ENCODE measurements at places on chromosomes 12 and 14.

- no peak for DNase-seq
- no peaks in the 10 kb centered on the region for H3K4me1 ChIP-seq
- H3K36me3 ChIP-seq = no peaks in the 10 kb centered on the region
- H3K4me3 ChIP-seq = no peak overlapping the region
- H3K27ac ChIP-seq = no peak overlapping the region
Measured at GRCh38 chr12:12206776-12207388, 60.0 kb downstream of the LRP6 start.

GRCh38 chr12:68358532-68359485 is 26.6 kb upstream of the MDM1 start:
- no peak overlapping the region for H3K27ac ChIP-seq
- no peak overlapping the region for H3K4me3 ChIP-seq
- DNase-seq = no peak

- H3K4me3 ChIP-seq = no peak overlapping the region
- H3K27me3 ChIP-seq = no peaks in the 10 kb centered on the region
- H3K4me1 ChIP-seq = peaks cover 17% of the 10 kb centered on the region
- H3K36me3 ChIP-seq = no peaks in the 10 kb centered on the region
- DNase-seq = peak; percentile 35
- no peak overlapping the region for H3K27ac ChIP-seq
Measured at GRCh38 chr14:79016828-79017505, 846.8 kb downstream of the NRXN3 start.

DNA sequence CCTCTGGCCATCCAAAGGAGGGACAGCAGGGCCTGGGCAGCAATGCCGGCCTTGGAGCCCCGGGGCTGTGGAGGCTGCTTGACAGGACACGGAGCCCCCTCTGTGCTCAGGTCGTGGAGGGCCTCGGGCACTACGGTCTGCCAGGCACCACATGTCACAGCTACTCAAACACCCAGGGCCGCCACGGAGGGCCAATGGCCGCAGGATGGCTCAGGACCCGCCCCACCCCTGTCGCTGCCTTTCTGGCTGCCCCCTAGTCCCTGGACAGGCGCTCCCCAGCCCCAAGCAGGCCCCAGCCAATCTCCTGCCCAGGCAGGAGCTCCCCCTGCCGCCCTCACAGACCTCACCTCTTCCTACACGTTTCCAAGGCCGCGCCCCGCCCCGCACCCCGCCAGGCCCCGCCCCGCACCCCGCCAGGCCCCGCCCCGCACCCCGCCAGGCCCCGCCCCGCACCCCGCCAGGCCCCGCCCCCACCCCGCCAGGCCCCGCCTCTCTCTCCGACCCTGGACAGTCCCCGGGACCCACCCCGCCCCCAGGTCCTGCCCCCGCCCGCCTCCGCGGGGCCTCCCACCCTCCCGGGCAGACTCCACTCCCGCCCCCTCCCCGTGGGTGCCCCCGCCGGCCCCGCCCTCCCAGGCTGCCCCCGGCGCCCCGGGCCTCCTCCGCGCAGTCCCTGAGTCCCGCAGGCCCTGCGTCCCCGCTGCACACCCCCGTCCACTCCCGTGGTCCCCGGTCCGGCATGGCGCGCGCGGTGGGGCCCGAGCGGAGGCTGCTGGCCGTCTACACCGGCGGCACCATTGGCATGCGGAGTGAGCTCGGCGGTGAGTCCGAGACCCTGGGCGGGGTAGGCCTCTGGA is at the start of gene ASPG:
ASPG (plus strand) TSS at position 669 of the 857 bp plus-strand sequence; CDS start at position 740, 71 bp downstream.
- no peaks in the 10 kb centered on the region for H3K4me1 ChIP-seq
- H3K27me3 ChIP-seq = peaks cover 24% of the 10 kb centered on the region
- no peak for DNase-seq
- no peak within 1 kb of the TSS for H3K4me3 ChIP-seq
- no peak within 1 kb of the TSS for H3K27ac ChIP-seq

DNA sequence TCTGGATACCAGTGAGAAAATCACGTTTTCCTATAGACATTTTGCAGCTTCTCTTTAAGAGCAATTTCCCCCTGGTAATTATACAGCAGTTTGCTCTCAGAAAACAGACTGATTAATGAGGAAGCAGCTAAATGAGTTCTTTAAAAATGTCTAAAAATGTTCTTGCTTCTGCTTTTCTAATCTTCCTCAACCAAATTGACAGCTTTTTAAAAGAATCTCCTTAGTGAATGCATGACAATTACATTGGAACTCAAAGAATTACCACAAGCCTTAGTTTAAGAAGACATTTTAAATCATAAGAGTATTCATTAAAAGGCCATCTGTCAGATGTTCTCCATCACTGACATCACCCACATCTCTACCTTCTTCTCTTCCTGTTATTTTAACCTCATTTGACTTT is 135.8 kb upstream of the PLXNC1 start:
- no peaks in the 10 kb centered on the region for H3K36me3 ChIP-seq
- no peak overlapping the region for H3K27ac ChIP-seq
- H3K27me3 ChIP-seq = no peaks in the 10 kb centered on the region
- no peak overlapping the region for H3K4me3 ChIP-seq

- no peak overlapping the region for H3K4me3 ChIP-seq
- no peak overlapping the region for H3K27ac ChIP-seq
- no peaks in the 10 kb centered on the region for H3K27me3 ChIP-seq
- H3K36me3 ChIP-seq = no peaks in the 10 kb centered on the region
Measured at GRCh38 chr14:96911499-96912149, 114.4 kb downstream of the VRK1 start.

DNA sequence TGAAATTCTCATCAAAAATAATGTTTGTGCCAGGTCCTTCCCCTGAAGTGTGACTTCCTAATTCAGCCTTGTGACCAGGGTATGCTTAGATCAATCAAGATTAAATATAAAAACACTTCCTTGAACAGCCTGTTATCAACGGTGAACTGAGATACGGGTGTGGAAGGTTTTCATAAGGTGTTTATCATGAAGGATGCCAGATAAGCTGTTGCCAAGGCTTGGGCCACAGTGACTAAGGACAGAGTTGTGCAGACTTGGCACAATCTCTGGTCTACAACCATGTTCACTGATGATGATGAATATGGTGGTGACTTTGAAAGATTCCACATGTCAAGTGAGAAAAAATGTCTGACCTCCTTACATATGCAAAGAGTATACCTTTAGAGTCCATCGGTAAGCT is 51.3 kb upstream of the LIN7A start:
- DNase-seq = no peak
- H3K4me3 ChIP-seq = no peak overlapping the region
- H3K27ac ChIP-seq = no peak overlapping the region
- H3K36me3 ChIP-seq = no peaks in the 10 kb centered on the region
- no peaks in the 10 kb centered on the region for H3K27me3 ChIP-seq
- no peaks in the 10 kb centered on the region for H3K4me1 ChIP-seq

GRCh38 chr14:53375599-53375998 is 222.5 kb upstream of the DDHD1 start:
- H3K27ac ChIP-seq = no peak overlapping the region
- H3K36me3 ChIP-seq = no peaks in the 10 kb centered on the region
- DNase-seq = no peak
- H3K4me3 ChIP-seq = no peak overlapping the region

DNA sequence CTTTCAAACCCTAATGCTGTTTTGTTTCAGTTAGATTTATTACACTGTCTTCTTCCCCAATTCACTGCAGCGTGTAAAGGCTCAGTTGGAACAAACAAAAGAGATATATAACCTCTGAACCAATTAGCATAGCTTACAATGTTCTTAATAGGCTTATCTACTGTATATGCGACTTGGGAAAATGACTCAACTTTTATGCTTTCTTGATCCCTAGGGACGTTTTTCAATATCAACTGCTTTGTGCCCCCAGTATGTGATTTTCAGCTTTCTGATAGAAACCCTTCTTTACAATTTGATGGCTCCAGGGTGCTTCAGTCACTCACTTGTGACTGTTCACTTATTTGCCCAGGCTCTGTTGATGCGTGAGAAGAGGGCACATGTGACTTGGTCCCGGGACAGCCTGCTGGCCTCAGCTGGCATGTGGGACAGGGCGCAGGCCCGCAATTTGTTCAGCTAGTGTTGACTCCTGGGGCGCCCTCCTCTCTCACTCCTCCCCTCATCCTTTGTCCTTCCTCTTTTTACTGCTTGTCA is 107.1 kb downstream of the TMTC2 start:
- DNase-seq = no peak
- H3K4me1 ChIP-seq = no peaks in the 10 kb centered on the region
- H3K27me3 ChIP-seq = no peaks in the 10 kb centered on the region
- no peak overlapping the region for H3K27ac ChIP-seq

DNA sequence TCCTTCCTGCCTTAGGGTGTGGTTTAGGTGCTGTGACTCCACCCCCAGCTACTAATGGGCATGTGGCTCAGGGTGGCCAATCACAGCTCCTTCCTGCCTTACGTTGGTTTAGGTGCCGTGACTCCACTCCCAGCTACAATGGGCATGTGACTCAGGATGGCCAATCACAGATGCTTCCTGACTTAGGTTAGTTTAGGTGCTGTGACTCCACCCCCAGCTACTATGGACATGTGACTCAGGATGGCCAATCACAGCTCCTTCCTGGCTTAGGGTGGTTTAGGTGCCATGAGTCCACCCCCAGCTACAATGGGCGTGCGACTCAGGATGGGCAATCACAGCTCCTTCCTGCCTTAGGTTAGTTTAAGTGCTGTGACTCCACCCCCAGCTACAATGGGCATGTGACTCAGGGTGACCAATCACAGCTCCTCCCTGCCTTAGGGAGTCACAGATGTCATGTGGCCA is 163.9 kb downstream of the TBX5 start:
- no peak for DNase-seq
- no peaks in the 10 kb centered on the region for H3K36me3 ChIP-seq
- H3K4me1 ChIP-seq = no peaks in the 10 kb centered on the region
- no peaks in the 10 kb centered on the region for H3K27me3 ChIP-seq
- no peak overlapping the region for H3K27ac ChIP-seq

DNA sequence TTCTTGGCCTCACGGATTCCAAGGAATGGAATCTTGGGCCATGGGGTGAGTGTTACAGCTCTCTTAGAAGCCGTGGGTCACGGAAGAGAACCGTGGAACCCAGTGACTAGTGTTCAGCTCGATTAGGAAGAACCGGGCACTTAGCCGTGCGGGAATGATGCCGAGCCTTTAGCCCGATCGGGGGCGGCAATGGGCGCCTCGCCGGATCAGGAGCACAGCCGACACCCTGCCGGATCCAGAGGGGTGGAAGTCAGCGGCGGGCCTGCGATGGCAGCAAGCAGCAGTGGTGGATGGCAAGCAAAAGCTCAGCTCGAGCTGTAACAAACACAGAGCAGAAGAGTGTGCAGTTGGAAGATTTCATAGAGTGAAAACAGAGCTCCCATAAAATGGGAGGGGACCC is 21.1 kb upstream of the ULK1 start:
- H3K27me3 ChIP-seq = no peaks in the 10 kb centered on the region
- no peak overlapping the region for H3K4me3 ChIP-seq
- no peaks in the 10 kb centered on the region for H3K36me3 ChIP-seq
- DNase-seq = no peak
- H3K4me1 ChIP-seq = peaks cover 29% of the 10 kb centered on the region

GRCh38 chr14:99548871-99549515 is 55.0 kb downstream of the CCDC85C start:
- H3K4me3 ChIP-seq = no peak overlapping the region
- no peaks in the 10 kb centered on the region for H3K27me3 ChIP-seq
- no peaks in the 10 kb centered on the region for H3K4me1 ChIP-seq
- DNase-seq = no peak

- no peak for DNase-seq
- H3K27ac ChIP-seq = no peak overlapping the region
- no peaks in the 10 kb centered on the region for H3K27me3 ChIP-seq
- no peaks in the 10 kb centered on the region for H3K36me3 ChIP-seq
- H3K4me1 ChIP-seq = no peaks in the 10 kb centered on the region
- H3K4me3 ChIP-seq = no peak overlapping the region
Measured at GRCh38 chr14:93464271-93464670, 33.5 kb downstream of the UNC79 start.

- DNase-seq = no peak
- H3K27ac ChIP-seq = no peak overlapping the region
- H3K4me3 ChIP-seq = no peak overlapping the region
- H3K27me3 ChIP-seq = no peaks in the 10 kb centered on the region
- peaks cover 8% of the 10 kb centered on the region for H3K36me3 ChIP-seq
Measured at GRCh38 chr14:81474685-81475324, 58.8 kb downstream of the SEL1L start.

DNA sequence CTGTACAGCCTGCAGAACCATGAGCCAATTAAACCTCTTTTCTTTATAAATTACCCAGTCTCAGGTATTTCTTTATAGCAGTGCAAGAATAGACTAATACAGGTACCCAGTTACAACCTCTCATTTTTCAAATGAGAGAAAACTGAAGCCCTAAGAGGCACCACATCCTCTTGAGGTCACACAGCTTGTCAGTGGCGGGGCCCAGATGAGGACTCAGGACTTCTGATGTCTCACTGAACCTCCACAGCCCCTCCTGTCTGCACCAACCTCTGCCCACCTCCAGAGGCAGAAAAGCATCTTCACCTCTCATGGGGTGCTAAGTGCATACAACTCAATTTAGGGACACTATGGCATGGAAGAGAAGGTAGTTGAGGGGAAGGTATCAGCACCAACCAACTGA is 120.7 kb downstream of the CRACR2A start:
- no peak for DNase-seq
- no peak overlapping the region for H3K27ac ChIP-seq
- no peaks in the 10 kb centered on the region for H3K36me3 ChIP-seq
- no peaks in the 10 kb centered on the region for H3K4me1 ChIP-seq
- peaks cover 15% of the 10 kb centered on the region for H3K27me3 ChIP-seq

GRCh38 chr12:53825246-53826081 is 73.7 kb upstream of the CISTR start:
- H3K27ac ChIP-seq = no peak overlapping the region
- no peaks in the 10 kb centered on the region for H3K27me3 ChIP-seq
- no peaks in the 10 kb centered on the region for H3K36me3 ChIP-seq
- H3K4me3 ChIP-seq = no peak overlapping the region

- peaks cover 10% of the 10 kb centered on the region for H3K36me3 ChIP-seq
- no peak overlapping the region for H3K4me3 ChIP-seq
- H3K27me3 ChIP-seq = no peaks in the 10 kb centered on the region
- H3K4me1 ChIP-seq = peaks cover 27% of the 10 kb centered on the region
- H3K27ac ChIP-seq = peak overlapping the region; percentile 28
Measured at GRCh38 chr14:59333235-59333634, 131.9 kb downstream of the GPR135 start.

DNA sequence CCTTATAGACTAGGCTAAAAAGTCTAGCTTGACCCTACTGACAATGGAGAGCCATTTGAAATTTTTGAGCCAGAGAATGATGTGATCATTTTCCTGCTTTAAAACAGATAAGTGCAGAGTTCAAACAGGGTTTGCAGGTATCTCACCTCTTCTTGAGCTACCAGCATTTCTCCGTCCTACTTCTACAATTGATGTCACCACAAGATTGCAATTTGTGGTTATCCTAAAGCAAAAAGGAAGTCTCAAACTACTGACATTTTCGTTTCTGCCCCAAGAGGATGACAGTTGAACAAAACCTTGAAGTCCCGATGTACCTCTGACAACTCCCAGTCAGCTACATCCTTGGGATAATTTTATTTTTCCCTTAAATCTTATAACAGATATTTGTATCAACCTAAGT is 86.7 kb downstream of the PTGER2 start:
- no peak overlapping the region for H3K27ac ChIP-seq
- no peaks in the 10 kb centered on the region for H3K36me3 ChIP-seq
- H3K27me3 ChIP-seq = peaks cover 4% of the 10 kb centered on the region
- DNase-seq = no peak
- H3K4me3 ChIP-seq = no peak overlapping the region
